ENCODE measurements at places on chromosomes 3 and 15.

- DNase-seq, result no peak
These were observed 611 bp downstream of the CTDSPL2 start for GRCh38 chr15:44427756-44428724.

DNA sequence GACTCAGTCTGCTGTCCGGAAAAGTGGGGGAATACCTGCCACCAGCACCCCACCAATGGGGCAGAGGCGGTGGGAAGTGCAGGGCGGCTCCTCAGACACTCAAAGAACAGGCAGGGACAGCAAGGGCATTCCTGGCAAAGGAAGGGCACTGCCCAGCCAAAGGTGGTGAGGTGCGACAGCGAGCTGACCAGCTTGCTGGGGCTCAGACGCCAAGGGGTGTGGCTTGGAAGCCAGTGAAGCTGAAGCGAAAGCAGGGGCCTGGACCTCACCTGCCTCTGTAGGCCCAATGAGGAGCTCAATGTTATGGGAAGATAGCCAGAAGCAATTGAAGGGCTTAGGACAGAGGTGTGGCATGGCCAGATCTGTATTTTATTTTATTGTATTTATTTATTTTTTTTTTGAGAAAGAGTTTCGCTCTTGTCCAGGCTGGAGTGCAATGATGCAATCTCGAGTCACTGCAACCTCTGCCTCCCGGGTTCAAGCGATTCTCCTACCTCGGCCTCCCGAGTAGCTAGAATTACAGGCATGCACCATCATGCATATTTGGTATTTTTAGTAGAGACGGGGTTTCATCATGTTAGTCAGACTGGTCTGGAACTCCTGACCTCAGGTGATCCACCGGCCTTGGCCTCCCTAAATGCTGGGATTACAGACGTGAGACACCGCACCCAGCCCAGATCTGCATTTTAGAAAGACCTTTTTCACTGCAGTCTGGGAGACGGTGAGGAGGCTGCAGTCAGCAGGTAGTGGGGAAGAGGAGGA, 4.4 kb upstream of the LMAN1L start:
- no peak for DNase-seq

GRCh38 chr3:100766069-100766468, 56.8 kb downstream of the TFG start:
- DNase-seq, result no peak

DNA sequence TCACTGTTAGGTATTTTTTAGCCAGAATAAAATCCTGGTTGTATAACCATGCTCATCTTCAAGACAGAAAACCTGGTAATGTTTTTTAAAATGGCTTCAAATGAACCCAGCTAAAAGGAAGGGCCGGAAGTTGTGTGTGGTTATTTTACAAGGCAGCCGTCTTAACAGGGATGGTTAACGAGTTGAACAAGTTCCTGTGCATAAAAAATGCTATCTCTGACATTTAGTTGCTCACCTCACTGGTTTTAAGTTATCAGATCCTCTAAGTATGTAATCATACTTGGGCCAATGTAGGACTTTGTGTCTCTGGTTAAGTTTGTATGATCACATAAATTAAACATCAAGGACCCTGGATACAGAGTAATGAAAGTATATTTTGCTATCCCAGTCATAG, 2.1 kb downstream of the ATP11B start:
- DNase-seq, result peak; percentile 34

DNA sequence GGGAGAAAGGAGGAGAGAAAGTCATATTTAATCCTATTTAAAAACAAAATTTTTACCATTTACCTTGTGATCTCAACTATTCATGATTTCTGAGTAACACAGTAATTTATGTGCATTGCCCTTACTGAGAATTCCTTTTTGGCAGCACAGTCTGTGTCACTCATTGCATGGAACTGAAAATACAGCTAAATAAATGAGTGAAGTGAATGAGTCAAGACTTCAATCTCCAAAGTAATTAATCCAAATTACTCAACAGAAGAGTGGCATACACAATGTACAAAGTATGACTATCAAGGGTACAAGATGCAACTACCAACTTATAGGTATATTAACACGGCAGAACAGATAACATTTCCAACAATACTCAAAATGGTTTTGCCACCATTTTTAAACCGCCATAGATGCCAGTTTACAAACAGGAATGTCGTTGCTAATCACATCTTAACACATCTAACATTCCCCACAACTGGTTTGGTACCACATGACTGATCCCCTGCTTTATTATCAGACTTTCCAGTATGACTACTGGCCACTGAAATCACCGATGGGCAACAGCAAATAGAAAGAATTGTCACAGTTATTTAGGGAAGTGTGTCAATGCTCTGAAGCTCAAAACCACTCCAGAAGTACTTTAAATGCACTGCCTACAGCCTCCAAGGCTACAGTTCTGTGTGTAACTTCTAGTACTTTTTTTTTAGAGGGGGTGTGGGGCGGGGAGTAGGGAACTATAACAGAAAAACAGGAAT, 410.4 kb downstream of the SHQ1 start:
- no peak for DNase-seq

DNA sequence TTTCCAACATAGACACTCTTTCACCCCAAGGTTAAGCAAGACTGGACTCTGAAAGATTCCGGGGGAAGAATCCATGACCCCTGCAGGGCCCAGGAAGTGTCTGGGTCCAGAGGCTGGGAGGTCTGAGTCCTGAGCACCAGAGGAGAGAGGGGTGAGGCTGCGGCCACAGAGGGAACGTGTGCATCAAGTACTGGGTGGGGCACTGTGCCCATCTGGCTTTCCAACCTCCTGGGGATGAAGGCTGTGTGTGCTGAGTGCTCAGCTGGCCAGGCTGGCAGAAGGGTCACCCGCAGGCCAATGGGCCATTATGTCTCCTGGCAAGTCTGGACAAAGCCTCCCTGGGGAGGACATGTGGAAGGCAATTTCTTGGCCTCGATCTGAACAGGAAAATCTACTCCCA, 3.3 kb downstream of the CHRNA3 start:
- DNase-seq, result no peak

DNA sequence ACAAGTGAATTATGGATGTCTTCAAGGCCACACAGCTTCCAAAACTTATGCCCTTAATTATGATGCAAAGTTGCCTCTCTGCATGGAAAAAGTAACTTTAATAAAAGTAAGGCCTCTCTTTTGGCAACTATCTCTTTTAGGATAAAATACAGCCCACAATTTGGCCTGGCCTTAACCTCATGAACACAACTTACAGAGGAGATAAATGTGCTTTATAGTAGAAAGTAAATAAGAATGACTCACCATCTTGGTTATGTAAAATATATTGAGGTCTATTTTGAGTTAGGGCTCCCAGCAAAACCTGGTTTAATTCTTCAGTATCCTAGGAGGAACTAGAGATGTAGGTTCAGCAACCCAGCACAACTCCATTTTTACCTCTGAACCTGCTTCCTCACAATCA, 164.0 kb downstream of the ROBO2 start:
- no peak for DNase-seq

- DNase-seq, result no peak
These were observed 294.2 kb downstream of the UACA start for GRCh38 chr15:70469182-70469581.

- no peak for DNase-seq
These were observed 55.5 kb downstream of the BSN start for GRCh38 chr3:49609815-49610214.

DNA sequence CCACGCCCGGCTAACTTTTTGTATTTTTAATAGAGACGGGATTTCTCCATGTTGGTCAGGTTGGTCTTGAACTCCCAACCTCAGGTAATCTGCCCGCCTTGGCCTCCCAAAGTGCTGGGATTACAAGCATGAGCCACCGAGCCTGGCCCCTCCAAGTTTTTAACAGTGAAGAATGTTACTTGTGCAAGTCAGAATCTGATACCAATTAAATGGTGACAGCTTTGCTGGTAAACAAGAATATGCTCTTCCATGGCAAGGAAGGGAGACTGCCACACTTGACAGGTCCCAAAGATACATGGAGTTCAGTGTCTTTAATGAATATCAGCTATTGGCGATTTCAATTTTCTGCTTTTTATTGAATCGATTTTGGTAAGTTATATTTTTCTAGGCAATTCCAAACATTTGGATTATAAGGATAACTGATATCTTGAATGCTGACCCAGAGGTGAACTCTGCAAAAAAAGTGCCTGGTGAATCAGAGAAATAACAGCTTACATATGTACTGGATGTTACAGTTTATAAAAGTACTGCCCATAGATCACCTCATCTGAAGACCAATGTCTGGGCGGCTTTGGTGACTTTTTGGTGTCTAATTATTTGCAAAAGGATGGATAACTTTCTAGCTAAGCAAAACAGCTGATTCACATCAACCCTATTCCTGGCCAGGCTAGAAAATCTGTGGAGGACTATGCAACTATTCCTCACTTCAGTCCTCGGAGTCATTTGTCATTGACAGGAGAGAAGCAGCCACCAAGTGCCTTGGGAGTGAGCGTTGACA, 1.2 kb downstream of the PARP16 start:
- DNase-seq, result no peak

DNA sequence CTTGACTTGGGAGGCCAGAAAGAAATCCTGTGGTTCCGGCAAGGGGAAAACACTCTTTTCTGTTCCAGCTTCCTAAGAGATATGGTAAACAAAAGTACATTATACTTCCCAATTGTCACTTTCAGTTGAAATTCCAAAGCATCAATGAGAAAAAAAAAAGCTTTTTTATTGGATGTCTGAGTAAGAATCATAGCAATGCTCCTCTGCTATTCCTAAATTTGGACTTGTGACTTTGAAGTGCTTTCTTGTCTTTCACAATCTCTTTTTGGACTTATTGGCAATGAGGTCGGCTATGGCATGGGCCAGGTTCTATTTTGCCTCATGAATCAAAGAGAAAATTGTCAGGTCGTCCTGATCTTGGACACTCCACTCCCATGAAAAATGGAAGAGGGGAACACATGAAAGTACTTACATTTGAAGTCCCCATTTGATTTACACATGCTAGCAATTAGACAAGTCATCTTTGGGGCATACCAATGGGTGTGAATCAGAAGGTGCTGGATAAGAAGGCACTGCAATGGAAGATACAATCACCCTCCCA, 170.5 kb downstream of the GREM1 start:
- no peak for DNase-seq

GRCh38 chr3:106943071-106943470, 434.2 kb upstream of the CCDC54 start:
- DNase-seq, result no peak

DNA sequence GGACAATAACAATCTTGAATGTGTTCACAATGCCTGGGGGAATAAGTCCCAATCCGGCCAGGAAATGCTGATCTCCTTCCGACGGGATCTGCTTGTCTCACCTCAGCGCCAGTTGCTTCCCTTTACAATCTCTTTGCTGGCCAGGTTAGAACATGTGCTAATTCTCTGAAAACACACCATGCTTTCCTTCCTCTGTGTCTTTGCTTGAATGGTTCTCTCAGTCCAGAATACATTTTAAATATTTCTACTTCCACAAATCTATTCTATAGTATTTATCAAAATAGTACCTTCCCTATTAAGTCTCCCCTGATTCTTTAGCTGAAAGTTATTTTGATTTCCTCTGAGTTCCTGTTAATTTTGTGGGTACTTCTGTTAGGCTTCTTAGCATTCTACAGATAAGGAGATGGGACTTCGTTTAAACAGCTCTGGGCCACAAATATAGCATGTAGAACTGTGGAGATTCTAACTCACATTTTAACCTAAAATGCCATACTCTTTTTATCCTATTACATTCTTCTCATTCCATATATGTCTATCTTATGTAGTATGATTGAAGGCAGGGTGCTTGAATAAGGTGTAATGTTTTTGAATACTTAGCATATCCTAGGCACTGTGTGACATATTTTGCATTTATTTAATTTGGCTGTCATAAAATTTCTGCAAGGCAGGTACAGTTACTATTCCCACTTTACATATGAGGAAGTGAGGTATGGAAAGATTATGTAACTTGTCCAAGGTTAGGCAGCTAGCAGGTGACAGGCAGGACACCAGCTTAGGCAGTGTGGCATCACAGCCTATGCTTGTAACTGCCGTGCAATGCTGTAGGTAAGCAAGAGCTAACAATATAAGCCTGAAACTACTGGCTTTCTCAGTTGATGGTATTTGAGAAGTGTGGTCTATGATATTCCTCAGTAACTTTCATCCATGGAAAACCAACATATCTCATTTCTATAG, 299.8 kb downstream of the LPP start:
- DNase-seq, result no peak

- no peak for DNase-seq
These were observed 48.8 kb upstream of the VGLL4 start for GRCh38 chr3:11692532-11692813.

- peak; percentile 43 for DNase-seq
These were observed 7.5 kb downstream of the CMTM7 start for GRCh38 chr3:32399030-32399620.

DNA sequence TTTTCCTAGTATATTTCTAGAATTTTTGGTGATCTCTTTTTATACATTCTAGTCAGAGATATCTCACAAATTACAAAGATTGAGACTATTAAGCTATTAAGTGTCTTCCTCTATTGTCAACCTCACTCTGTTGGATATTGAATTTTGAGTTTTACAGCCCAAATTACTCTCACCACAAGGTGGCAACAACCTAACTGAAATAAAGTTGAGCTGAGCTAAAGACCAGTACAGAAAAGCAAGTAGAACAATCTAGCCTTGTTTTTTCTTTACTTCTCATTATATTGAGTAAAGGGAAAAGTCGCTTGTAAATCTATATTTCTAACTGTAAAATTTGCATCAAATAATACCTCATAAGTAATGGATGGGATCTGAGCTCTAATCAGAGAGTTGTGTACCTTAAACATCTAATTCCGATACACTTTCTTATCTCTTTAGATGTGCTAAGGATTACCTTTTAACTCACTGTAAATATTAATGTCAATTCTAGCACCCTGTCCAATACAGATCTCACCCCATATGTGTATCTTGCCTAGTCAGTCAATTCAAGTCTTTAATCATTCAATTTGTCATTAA, 13.6 kb upstream of the COMMD2 start:
- no peak for DNase-seq

DNA sequence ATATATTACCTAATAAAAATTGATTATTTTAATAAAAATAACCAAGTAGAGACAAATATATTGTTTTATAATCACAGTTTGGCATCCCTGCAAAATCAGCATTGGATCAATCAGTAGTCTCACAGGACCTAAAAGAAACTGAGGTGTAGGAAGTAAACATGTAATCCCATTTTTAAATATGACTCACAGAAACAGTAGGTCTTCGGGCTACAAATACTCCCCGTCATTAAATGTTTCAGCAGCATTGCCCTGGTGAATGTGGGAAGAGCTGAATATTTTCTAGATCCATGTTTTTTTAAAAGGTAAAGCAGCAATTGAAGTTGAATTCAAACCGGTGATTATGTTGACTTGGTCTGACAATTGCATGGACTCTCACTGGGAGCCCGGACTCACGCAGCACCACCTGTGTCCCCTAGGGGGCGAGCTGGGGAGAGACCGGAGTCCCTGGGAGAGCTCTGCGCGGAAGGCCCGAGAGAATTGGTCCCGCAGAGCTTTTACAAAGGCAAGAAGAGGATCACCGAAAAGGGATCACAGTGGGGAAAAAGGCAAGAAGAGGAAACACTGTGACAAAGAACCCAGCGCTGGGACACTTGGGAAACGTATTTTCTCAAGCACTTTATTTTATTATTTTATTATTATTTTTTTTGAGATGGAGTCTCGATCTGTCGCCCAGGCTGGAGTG, 17.2 kb upstream of the USP3 start:
- DNase-seq, result peak; percentile 81

- DNase-seq, result no peak
These were observed 778 bp downstream of the ARL6 start for GRCh38 chr3:97765336-97765735.

- DNase-seq, result no peak
These were observed 31.4 kb upstream of the RARB start for GRCh38 chr3:25396686-25397085.
